Omental fat pad (tissue), 4 donors: ENCODE measurements at places on chromosomes 1 and 21. TPM values are rescaled to one million over a fixed set of nuclear protein-coding genes. Genes with fewer than 3 reads are reported as not detected.

The PSRC1 gene
- total RNA-seq, result 1.7 TPM

The REG4 gene
- total RNA-seq, result not detected

The TNFRSF4 gene
- 2.4 TPM for total RNA-seq

The PGLYRP4 gene
- not detected for total RNA-seq

GRCh38 chr1:27878787-27879335 lies 6.5 kb downstream of the THEMIS2 start:
- DNase-seq, result no peak
